Kidney capillary endothelial cell (primary cell): ENCODE measurements at places on chromosomes 13 and 19.

DNA sequence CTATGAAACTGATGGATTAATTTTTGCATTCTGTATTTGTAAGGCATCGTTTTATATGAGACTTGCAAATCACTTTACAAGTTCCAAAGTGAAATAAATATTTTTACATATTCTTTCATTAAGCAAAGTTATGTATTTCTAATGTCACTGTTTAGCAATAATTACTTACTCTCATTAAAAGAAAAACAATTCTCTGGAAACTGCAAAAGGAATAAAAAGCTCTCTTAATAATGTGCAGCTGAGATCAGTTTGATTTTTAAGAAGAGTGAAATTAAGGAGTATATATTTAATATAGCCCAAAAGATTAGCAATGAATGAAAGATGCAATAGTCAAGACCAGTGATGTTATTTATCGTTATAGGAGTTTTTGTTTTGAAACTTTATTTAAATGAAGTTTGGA lies 155.2 kb downstream of the GPC5 start:
- DNase-seq: no peak

DNA sequence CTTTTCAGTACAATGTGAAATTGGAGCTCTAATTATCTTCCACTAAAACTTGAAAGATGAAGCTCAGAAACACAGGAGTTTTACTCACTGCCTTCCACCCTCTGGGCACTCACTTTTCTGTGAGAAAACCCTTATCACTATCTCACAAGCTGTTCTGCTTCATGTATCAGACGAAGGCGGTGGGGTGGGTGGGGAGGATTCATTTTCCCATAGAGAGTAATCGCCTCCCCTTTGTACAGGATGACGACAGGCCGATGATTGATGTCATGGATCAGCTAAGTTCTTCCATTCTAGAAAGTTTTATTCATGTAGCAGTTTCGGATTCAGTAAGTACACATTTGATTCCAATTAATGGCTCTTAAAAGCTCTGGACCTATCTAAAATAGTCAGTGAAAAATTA lies 139.9 kb downstream of the ZAR1L start:
- DNase-seq: no peak

- no peak for DNase-seq
These were observed 243.6 kb downstream of the NDFIP2 start for GRCh38 chr13:79724348-79725103.

- DNase-seq: no peak
These were observed 16.4 kb downstream of the SMIM24 start for GRCh38 chr19:3463714-3464586.

- no peak for DNase-seq
These were observed 1917.4 kb downstream of the OLFM4 start for GRCh38 chr13:54945973-54946372.

DNA sequence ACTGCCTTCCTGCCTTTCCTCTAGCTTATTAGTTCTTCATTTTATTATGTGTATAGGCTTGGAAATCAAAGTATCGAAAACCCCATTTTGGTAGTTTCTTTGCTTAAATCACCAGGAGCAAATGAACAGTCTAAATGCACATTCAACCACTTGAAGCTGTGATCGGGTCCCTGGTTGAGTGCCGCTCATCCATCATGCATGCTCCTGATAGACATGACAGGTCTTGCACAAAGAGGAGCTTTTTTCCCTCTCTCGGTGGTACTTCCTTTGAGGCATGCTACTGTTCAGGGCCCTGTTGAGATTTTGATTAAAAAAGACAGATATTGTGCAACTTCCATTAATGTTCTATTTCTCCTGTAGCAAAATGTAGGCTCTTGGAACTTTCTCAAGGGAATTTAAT lies 185.8 kb downstream of the OLFM4 start:
- no peak for DNase-seq

GRCh38 chr13:44806826-44807225 lies 182.4 kb downstream of the NUFIP1 start:
- no peak for DNase-seq

DNA sequence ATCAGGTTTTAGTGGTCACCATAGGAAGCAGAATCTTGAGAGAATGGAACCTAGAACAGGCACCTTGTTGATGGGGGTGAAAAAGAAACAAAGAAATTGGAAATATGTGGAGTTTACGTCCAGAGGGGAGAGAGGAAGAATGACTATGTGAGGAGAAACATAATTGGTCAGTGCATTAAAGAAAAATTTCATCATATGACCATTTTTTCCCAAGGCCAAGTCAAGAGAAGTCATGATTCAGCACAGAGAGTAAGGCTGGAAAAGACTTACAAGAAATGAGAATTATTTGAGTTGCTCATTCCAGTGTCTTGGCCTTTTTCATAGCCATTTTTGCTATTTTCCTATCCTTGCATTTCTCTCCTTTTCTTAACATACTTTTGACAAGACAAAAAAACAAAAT lies 421.7 kb downstream of the EFNB2 start:
- DNase-seq: no peak

DNA sequence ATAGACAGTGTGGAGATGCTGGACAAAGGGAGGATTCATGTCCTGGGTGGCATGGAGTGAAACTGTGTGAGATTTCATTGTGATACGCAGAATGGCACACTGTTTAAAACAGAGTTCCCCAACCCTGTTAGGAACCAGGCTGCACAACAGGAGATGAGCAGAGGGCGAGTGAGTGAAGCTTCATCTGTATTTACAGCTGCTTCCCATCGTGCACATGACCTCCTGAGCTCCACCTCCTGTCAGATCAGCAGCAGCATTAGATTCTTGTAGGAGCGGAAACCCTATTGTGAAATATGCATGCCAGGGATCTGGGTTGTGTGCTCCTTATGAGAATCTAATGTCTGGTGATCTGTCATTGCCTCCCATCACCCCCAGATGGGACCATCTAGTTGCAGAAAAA lies 72.5 kb downstream of the RAP2A start:
- DNase-seq: peak; percentile 14

DNA sequence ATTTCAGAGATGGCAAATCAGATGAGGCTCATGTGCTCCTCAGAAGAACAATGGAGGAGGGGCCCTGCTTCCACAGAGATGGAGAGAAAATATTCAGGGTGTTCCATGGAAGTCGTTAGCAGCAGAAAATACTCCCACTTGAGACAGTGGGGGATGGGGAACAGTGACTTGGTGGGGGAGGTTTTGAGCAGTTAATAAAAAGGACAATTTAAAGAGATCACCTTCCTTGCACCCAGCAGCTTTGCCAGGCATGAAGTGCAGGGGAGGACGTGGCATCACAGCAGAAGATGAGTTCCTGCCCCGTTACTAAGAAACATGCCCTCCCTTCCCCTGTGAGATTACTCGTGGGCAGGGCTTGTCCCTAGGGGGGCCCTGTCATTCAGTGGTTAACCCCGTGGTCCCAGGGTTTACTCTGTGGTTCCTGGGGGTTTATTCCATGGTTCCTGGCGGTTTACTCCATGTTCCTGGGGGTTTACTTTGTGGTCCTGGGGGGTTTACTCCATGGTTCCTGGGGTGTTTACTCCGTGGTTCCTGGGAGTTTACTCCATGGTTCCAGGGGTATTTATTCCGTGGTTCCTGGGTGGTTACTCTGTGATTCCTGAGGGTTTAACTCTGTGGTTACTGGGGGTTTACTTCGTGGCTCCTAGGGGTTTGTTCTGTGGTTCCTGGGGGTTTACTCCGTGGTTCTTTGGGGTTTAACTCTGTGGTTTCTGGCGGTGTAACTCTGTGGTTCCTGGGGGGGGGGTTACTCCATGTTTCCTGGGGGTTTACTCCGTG lies 49.2 kb downstream of the TMEM255B start:
- DNase-seq: no peak

GRCh38 chr13:71643448-71643860 lies 223.6 kb downstream of the DACH1 start:
- no peak for DNase-seq

DNA sequence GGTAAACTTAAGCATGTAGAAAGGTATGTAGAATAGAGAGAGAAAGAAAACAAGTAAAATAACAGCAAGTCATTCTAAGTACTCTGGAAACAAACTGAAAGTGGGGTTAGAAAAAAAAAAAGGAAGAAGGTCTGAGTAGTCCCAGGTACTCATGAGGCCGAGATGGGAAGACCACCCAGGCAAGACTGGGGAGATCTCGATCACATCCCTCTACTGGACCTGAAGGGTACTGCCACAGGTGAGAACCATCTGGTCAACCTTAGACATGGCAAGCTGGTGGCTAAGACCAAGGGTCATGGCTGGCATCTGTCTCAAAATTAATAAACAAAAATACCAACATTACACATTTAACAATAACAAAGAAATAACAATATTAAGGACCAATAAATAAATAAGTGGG lies 36.3 kb upstream of the ZNF724 start:
- DNase-seq: no peak

DNA sequence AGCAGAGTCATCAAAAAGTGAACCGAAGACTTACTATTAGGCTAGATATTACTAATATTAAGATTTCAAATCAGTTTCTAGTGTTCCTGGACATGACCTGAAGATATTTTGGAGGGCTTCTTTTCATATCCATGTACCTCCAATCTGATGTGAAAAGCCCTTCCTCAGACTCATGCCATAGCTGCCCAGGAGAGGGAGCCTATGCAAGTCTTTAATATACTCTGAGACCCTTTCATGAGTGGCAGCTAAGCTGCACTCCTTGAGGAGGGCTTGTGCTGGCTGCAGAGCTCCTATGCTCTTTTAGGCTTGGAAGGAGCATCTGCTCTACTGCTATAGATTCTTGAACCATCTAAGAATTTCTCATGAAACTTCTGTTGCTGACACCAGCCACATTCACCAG lies 715.3 kb downstream of the OLFM4 start:
- DNase-seq: no peak

DNA sequence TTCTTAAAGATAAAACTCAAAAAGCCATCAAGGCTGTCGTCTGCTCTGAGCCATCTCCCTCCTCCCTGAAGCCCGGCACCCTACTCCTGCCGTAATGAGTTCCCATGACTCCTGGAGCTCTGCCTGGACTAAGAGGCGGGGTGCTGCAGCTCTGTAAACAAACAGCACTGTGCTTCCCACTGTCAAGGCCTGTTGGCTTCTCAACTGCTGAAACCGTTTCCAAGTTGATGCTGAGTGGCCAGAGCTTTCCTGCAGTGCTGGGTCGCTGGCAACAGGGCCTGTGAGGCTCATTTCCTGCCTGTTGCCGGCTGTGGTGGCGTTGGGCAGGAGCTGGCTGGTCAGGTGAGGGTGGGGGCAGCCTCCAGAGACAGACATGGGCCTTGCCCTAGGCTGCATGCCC lies 26.7 kb upstream of the ISYNA1 start:
- DNase-seq: no peak

- no peak for DNase-seq
These were observed 2.9 kb upstream of the ADPRHL1 start for GRCh38 chr13:113456116-113456702.

- DNase-seq: no peak
These were observed 1.1 kb upstream of the PPP1R12C start for GRCh38 chr19:55118401-55118991.

GRCh38 chr19:10987571-10988297 lies 26.9 kb downstream of the SMARCA4 start:
- no peak for DNase-seq

DNA sequence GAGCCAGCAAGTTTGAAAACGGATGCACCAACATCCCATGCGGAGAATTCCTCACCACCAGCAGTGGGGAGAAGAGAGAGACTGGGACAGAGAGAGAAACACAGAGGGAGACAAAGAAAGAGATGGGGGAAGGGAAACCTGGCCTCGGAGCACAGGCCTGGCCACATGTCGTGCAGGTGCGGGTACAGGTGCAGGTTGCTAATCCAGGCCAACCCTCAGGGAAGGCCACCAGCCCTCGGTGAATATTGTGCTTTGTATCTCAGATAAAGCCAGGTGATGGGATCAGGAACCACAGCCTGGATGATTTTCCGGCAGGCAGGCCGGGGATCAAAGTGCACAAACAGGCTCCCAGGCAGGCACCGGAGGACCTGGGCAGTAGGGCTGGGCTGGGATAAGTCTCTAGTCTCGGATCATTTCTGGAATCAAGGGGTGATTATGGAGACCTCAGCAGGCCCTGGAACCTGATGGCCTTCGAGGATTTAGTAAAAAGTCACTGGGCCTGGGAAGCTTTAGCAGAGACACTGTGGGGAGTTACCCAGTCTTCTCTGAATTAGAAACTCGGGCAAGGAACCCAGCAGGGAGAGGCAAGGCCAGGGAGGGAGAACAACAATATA lies 3.7 kb downstream of the GAS6 start:
- no peak for DNase-seq

DNA sequence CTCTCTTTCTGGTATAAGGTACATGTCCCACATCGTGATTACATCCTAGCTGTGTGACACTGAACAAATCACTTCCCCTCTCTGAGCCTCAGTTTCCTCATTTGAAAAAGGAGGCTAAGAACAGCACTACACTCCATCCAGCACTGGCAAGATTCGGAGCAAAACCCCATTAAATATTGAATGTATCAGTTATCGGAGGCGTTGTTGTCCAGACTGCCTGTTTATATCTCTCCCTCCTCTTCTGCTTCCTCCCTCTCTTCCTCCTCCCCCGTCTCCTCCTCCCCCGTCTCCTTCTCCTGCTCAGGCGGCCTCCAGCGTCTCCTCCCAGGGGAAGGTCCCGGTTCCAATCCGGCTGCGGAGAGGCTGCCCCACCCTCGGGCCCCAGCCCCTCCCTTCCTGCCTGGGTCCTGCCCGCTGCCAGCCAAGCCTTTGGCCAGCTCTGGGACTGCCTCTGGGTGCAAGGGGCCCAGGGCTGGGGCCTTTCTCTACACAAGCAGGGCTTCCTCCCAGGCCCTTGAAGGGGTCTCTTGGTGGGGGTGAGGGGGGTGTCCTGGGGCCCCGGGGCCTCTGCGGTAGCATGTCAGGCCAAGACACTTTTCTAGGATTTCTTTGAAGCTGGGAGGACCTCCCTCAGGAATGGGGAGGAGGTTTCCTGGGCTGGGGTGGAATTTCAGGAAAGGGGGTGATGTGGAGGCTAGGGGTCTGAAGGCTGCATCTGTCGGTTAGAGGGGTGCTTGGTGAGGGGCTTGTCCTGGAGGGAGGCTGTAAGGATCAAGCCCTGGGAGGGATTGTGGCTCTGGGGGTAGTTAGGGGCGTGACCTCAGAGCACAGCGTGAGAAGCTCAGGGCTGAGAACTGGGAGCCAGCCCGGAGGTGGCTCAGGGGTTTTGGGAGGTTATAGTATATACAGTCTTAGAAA lies 1.9 kb downstream of the RRAS start:
- DNase-seq: peak; percentile 47

DNA sequence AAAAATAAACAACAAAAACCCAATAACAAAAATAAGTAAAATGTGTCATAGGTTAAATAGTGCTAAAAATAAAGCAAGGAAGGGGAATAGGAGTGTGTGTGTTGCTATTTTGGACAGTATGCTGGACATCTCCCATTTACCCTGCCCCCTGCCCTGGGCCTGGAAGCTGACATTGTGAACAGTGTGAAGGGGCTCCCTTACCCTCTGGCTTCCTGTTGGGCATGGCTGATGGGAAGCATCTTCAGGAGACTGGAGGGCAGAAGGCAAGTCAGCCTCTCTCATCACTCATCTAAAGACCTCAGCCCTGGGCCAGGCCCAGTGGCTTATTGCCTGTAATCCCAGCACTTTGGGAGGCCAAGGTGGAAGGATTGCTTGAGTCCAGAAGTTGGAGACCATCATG lies 26.7 kb downstream of the KCTD15 start:
- no peak for DNase-seq

GRCh38 chr13:59468396-59468795 lies 695.3 kb downstream of the DIAPH3 start:
- DNase-seq: no peak
